ENCODE measurements at places on chromosomes 7 and 10.
A peak's percentile ranks its signal among the peaks of the same experiment; 100 is the strongest.

GRCh38 chr10:18651324-18652007 lies at the start of gene NSUN6:
TSS of gene NSUN6 (minus strand) at chr10:18651587. CDS start at chr10:18651203, 384 bp downstream.
- DNase-seq: peak; percentile 65

- DNase-seq: no peak
Observed at GRCh38 chr7:158399762-158400161, 187.9 kb downstream of the PTPRN2 start.

GRCh38 chr7:154231732-154232131 lies 179.5 kb downstream of the DPP6 start:
- DNase-seq: no peak

DNA sequence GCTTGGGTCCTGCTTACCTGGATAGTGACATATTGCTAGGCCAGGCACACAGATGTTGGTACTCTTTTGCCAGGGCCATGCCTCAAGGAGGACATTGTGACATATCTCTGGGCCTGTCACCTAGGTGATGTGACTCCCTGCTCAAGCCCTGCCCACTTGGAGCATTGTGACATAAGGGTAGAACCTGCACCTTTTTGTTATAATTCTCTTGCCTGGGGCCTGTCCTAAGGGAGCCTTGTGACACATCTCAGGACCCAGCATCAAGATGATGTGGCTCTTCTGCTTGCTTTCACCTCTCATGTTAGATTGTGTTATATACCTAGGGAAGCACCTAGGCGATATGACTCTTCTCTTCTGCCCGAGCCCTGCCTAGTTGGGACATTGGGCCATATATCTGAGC lies 57.4 kb downstream of the ZNF736 start:
- DNase-seq: no peak

GRCh38 chr10:26457088-26457487 lies 18.9 kb downstream of the APBB1IP start:
- DNase-seq: no peak

DNA sequence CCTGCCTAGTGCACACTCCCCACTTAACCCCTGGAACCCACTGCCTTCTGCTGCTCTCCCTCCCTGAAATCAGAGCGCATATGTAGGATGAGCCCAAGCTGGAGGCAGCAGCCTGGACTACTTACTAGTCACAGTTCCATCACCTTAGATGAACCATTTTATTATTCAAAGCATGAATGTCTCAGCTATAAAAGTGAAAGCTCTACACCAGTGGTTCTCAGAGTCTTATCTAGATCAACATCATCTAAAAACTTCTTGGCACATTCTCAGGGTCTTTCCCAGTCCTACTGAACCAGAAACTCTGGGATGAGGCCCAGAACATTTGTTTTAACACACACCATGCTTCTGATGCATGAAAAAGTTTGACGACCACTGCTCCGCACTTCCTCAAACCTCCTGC lies 100.3 kb upstream of the ANK3 start:
- no peak for DNase-seq

DNA sequence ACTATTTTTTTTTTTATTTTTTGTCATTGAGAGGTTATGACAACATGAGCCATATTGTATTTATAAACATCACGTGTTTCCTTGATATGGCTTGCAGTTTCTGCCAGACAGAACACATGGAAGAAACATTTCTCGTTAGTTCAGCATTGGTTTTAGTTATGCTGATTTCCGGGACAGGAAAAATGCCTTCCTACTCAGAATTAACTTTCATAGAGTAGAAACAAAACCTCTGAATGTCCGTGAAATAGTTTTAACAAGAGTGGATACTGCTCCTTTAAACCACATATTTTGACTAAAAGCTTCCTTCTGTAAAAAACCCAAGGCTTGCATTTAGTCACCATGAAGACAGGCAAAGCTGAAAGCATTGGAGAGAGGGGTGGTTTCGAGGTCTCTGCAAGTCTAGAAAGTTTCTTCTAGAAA lies 240.4 kb downstream of the KIAA1217 start:
- no peak for DNase-seq

DNA sequence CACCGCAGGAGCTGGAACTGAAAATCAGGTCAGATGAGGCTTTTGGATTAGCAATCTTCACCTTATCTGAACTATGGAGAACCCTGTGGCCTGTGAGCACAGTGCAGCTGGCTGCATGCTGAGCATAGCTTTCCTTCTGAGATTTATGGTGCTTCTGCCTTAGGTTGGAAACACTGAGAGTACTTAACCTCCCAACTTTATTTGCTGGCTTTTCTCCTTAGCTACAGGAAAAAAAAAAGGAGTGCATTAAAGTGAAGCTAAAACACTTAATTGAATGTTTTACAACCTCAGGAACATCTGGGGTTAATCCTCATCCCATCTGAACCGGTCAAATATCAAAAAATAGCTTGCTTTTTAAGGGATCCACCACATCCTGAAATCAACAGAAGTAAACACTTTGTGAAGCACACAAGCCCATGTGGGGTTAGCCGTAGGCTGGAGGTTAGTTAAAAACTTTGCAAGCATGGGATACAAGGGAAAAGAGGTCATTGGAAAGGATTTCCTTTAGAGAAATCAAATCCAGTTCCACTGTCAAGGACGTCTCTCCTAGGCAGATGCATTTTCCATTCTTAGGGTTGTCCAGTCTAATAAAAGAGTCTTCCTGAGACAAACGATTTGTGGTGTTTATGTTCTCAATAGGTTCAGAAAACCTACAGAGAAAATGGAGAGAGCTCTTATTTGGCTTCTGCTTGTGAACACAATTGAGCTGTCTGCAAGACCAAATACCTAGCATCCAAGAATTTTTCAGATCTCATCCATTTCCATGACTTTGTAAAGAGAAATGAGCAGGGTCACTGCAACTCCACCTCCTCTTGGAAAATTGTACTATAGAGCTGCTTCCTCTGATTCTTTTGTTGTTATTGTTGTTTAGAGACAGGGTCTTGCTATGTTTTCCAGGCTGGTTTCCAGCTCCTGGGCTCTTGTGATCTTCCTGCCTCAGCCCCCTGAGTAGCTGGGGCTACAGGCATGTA lies 470.4 kb upstream of the IGFBP3 start:
- no peak for DNase-seq

- no peak for DNase-seq
Observed at GRCh38 chr10:87093632-87094372, 841 bp downstream of the GLUD1 start.

GRCh38 chr7:76054123-76055120 lies 6.5 kb downstream of the MDH2 start:
- no peak for DNase-seq

GRCh38 chr10:117334926-117335325 lies 40.3 kb downstream of the PDZD8 start:
- no peak for DNase-seq

GRCh38 chr7:95229301-95229700 lies 95.0 kb downstream of the PON1 start:
- no peak for DNase-seq

- no peak for DNase-seq
Observed at GRCh38 chr7:32890010-32890792, 1.4 kb downstream of the KBTBD2 start.

- no peak for DNase-seq
Observed at GRCh38 chr10:113965077-113965476, 78.6 kb upstream of the ADRB1 start.

DNA sequence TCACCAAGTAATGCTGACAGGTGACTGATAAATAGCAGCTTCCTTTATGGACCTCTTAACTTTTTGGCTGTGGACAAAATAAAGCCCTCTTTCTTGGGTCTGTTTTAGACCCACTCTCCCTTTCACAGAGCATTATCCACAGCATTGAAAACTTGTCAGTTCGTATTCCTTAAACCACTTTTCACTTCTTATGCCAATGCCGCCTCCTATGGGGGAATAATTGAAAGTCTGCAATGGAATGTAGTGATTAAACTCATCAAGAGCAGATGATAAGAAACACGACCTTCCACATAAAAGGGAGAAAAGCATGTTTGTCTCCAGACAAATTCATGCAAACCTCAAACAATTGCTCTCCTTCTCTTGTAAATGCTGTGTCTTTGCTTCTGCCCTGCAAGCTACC lies 153.4 kb downstream of the SORCS1 start:
- DNase-seq: no peak
